ENCODE measurements at places on chromosomes 6 and 20.

DNA sequence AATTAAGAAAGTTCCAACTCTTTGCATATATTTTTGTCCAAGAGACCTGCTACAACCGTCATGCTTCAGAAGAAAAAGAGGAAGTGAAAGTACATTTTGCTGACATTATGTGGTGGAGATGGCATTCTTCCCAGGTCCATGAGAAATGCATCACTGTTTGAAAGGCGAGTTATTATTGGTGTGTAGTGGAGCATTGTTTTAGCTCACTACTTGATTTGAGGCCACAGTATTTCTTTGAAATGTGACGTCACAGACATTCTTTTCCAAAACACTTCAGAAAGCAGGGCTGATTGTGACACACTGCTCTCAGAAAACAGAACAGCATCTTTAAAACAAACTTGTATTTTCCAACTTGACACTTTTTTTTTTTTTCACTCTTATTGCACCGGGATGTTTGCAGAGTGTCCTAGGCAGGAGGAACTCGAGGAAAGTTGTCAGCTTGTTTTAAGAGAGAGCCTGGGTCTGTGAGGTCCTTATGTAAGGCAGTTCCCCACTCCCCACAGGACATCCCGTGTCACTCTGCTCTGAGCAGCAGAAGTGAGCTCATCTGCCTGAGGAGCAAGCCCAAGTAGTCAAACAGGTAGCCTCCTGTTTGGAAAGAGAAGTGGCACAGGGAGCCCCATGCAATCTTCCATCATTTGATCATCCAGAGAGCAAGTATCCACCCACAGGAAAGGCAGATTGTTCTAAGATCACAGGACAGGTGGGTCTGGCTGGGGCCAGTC, 1.1 kb downstream of the SPTLC3 start:
- no peak for DNase-seq

DNA sequence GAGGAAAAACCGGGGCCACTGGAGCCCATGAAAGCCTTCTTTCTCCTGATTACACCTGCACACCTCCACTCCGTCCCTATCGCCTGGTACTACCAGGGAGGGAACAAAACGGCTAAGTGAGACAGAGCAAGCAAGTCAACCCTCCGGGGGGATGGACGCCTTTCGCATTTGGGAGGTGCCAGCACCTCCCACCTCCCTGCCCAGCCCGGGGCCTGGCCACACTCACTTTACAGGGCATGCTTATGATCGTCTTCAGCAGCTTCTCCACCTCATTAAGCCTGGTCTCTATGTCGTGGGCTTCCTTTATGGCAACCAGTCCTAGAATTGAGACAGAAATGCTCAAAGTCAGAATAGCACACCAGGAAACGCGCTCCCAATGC, 13.7 kb downstream of the PXDC1 start:
- DNase-seq = no peak

DNA sequence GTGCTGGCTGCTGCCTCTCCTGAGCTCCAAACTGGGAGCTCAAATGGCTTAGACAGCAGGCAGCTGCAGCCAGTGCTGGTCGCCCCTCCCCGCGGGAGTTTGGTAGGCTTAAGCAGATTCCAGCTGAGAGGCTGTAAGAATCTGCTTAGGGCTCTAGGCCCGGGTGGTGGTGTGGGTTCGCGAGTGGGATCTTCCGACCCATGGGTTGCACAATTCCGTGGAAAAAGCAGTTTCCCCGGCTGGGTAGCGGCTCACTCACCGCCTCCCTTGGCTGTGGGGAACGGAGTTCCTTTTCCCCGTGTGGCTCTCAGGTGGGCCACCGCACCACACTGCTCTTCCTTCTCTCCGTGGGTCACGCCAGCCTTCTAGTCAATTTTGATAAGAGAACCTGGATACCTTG, 232.5 kb downstream of the PKHD1 start:
- DNase-seq = no peak

- DNase-seq = no peak
Observed at GRCh38 chr20:56245761-56246160, 2.8 kb upstream of the MC3R start.
